ENCODE measurements at places on chromosomes 1 and 21.

DNA sequence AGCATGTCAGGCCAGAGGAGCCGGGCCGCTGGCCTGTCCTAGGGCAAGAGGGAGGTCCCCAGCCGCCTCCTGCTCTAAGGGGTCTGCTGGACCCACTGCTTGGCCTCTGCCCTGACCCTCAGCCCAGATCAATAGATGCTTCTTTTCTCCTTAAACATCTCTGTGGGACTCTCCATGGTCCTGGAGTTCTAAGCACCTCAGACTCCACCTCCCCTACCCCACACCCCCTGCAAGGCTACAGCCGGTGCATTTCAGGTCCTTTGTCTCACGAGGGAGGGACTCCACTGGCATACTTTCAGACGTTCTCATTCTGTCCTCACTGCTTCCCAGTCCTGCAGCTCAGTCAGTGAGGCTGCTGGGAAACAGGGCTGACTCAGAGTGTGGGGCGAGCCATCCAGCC, 11.0 kb downstream of the CNTN2 start:
- no peak for DNase-seq

- DNase-seq, result no peak
These were observed 135.0 kb downstream of the NAV1 start for GRCh38 chr1:201673915-201674314.

- no peak for DNase-seq
These were observed 270.0 kb downstream of the AKT3 start for GRCh38 chr1:243580072-243580471.

DNA sequence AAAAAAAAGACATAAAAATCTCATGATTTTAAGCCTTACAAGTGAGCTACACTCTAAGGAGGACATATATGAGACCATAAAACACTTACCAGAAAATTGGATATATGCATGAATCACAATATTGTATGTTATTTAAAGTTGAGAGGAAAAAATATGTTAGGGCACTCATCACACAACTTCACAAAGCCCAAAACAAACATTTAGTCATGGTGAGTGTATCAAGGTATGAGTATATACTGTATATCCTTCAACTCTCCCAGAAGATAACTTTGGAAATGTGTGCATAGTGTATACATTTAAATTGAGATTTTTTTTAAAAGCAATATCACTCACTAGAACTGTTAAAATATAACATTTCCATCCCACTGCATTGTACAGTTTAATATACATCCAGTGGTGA, 259.3 kb downstream of the SRGAP2C start:
- DNase-seq, result no peak

DNA sequence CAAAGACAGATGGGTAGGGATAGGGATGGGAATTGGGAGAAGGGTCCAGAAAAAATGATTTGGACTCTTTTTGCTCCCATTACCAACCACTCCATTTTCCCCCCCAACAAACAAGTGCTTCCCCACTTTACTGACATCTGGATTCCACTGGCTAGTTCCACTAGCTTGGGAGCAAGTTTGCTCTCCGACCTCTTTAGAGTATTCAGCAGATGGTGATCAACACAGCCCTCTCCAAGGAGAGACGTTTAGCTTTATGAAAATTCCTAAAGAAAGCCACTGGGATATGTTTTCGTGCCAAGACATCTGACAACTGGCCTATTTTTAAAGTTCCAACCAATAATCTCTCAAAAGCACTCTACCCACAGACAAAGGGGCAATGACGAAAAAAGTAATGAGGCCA, 50.3 kb downstream of the ITPKB start:
- no peak for DNase-seq

GRCh38 chr1:95865769-95866168, 631.8 kb downstream of the RWDD3 start:
- DNase-seq, result no peak

All from stimulated activated CD8-positive, alpha-beta memory T cell treated with anti-CD3 and anti-CD28 coated beads, Interleukin-2, amount 100 ng/mL, for 1 hour (primary cell).